ENCODE measurements at places on chromosomes 5 and 9.

- no peak for DNase-seq
Observed at GRCh38 chr9:76586390-76587314, 127.7 kb downstream of the GCNT1 start.

DNA sequence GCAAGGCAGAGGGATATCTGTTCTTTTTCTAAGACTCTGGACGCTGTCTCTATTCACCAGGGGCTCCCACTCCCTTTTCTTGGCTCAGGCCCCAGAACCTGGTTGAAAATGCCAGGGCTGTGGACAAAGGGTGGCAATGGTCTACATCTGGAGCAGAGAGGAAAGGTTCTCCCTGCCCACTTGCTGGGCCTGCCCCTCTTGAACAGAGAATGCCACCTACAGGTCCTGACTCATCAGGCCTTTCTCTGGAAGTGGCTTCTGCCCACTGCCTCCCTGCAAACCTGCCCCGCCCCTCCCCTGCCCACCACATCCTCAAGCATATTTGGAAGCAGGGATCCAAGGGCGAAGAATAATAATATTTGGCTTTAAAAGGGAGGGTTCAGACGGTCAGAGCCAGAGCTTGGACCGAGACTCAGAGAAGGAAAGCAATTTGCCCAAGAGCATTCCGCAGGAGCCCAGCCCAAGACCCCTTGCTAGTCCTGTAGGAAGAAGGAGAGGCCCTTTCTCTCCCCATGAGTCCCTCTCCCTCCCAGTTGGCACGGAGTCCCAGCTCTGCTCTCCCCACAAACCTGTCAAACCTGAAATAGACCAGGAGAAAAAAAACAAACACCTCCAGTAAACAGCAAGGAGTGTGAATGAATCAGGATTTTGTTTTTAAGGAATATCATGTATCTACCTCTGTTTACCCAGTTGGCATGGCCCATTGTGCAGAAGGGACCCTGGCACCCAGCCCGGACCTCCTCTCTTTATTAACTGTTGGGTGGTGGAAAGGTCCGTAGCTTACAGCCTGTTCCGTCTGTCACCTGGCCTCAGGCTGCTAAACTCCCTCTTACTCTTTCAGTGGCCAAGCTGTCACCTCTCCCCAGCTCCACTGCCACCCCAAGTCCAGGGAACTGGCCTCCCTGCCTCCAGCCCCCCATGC is 37.7 kb upstream of the STXBP1 start:
- no peak for DNase-seq

GRCh38 chr9:21395778-21396717 is 10.8 kb upstream of the IFNA2 start:
- peak; percentile 32 for DNase-seq

DNA sequence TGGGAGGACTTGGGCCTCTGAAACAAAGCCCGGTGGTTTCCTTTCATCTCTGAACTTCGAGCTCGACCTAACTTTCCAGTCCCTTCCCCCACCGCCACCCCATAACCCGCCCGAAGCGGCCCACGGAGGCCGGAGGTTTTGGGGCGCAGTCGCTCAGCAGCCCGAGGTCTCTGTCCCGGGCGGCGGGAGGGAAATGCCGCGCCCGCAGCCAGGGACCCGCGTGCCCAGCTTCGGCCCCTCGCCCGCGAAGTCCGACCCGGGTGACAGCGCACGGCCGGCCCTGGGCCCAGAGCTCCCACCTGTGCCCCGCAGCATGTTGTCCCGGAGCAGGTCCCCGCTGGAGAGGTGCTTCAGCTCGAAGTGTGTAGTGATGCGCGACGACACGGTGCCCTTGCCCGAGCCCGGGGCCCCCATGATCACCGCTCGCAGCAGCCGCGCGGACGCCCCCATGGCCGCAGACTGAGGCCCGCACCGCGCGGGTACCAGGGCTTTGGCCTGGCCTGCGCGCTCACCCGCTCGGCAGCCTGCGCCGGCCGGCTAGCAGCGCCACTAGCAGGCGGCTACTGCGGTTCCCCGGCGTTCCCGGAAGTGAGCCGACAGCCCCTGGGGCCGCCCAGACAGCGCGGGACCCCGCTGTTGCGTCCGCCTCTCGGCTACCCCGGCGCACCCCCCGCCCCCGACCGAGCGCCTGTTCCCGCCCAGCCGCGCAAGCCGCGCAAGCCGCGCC is at the start of gene AK3:
TSS of gene AK3 (minus strand) at position 565 of the 727 bp plus-strand sequence. CDS start at position 450, 115 bp downstream.
- peak; percentile 82 for DNase-seq

GRCh38 chr9:4424891-4425290 is 65.4 kb upstream of the SLC1A1 start:
- DNase-seq: no peak

DNA sequence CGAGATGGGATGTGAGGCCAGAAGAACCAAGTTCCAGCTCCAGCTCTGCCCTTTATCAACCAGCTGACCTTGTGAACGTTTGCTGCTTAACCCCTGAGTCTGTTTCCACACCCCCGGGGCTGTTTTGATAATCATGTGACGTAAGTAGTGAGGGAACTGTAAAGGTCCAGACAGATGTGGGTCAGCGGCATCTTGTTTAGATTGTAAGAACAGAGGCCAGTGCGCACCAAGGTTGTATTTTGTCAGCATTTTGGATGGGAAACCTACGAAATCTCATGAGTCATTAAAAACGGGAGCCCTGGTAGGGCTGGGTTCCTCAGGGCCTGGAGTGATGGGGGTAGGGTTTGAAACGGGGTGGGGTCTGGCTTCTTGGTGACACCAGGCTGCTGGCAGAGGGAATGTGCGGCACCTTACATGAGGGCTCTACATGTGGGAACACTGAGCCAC is 13.8 kb upstream of the COL15A1 start:
- DNase-seq: no peak

- DNase-seq: no peak
Observed at GRCh38 chr9:132673355-132673754, 3.1 kb downstream of the GTF3C4 start.

- no peak for DNase-seq
Observed at GRCh38 chr5:78805474-78806124, 157.0 kb upstream of the LHFPL2 start.

DNA sequence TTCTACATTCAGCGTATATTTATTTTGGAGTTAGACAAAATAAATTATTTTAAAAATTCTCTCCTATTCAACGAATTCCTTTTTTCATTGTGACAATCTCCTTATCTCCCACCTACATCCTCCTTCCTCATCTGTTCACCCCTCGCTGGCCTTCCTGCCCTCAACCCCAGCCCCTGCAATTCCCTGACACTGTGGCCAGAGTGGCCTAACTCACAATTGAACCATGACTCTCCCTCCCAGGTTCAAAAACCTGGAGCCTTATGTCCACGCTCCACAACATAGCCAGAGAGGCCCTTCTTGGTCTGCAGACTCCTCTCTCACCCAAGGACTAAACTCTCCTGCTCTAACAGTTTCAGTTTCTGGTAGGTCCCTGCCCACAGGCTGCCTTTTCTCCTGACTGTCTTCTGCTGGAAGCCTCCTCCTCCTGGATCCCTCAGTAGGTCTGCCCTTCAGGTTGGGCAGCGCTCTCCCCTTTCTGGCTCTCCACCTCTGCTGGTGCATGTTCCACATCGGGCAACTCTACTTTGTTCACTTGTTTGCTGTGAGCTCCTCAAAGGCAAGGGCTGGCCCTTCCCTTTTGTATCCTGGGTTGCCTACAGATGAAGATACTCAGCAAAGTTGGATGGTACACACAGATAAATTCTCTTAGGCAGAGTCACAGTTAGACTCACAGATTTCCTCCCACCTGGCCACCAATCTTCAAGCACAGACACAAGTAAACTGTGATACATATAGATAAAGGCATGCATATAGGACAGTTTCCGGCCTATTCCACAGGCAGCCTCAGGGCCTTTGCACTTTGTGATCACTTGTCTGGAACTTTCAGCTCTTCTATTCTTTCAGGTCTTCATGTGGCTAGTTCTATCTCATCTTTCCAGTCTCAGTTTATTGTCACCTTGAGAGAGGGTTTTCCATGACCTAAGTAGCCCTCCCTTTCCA is 19.8 kb upstream of the MYORG start:
- DNase-seq: no peak

- no peak for DNase-seq
Observed at GRCh38 chr5:104095527-104095926, 532.9 kb upstream of the NUDT12 start.

DNA sequence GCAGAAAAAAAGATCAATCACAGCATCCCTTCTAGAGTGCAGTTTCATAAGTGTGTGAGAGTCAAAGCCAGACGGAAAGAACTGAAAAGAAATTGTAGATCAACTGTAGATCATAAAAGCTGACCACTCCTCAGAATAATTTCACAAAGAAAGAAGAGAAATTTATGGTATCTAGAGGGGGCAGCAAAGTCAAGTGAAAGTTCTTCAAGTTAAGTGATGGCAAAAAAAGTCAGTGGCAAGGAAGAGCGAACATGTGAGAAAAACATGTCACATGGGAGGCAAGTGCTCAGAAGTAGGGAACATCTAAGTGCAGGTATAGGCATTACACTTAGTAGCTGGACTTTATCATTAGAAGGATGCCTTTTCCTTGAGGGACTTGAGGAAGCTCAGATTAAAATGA is 245.1 kb upstream of the ISL1 start:
- DNase-seq: no peak

- no peak for DNase-seq
Observed at GRCh38 chr5:132909702-132910101, 36.2 kb downstream of the LEAP2 start.

DNA sequence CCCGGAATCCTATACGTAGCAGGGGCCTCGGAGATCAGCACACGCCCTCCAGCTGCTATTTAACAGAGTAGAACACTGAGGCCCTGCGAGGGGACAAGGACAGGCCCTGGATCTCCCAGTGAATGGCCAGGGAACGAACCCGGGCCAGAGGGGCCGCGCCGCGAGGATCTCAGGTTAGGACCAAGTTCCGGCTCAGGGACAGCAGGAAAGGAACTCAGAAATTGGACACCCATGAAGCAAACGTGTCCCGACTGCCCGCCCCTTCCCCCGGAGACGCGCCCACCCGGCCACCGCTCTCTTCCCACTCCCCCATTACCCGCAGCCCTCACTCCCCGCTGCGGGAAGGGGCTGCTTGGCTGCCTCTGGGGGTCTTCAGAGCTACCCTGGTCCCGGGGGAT is 1.0 kb upstream of the FOXE1 start:
- DNase-seq: no peak

DNA sequence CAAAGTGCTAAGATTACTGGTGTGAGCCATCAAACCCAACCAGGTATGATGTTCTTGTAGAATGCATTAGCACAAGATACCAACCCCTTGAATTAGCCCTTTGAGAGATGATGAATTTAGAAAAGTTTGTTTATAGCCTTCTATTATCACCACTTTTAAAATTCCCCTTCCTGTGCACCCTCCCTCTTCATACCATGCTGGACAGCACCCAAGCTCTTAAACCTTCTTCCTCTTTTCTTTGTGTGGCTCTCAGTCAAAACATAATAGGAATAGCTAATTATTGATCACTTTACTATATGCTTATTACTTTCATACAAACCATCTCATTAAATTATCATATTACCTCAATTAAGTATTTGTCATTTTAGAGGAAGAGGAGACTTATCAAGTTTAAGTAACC is 87.6 kb upstream of the TMED7 start:
- DNase-seq: no peak

GRCh38 chr5:132407970-132408369 is 38.5 kb downstream of the SLC22A5 start:
- DNase-seq: no peak

DNA sequence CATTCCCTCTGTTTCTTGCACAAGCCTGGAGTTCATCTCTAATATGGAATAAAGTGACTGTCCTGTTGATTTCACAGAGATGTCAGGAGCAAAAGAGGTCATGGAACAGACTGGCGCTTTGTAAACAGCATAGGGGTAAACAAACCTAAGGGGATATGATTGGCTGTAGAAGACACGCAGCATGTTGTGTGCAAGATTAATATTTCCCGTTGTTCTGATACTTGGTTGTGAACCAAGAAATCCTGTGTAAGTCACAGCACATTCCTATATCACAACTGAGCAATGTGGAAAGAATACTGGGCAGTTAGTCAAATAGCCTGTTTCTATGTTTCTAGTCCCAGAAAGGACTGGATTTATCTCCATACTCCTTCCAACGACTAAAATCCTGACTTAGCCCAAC is 3.2 kb downstream of the ADAMTS12 start:
- no peak for DNase-seq

DNA sequence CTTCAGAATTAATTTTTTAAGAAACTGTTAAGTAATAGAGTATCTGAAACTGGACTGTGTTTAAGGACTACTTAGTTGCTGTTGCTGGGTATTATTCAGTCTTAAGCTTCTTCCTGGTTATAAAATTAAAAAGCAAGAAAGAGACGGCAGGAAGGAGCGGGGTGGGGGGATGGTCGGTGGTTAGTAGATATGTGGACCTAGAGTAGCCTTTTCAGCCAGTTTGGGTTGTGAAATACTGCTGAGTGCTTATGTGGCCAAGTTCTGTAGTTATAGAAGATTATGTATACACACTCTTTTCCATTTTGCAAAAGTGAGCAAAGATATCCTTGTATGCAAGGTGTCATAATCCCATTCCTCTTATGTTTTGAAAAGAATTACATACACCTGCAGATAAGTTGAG is 28.5 kb downstream of the TRIO start:
- DNase-seq: no peak

DNA sequence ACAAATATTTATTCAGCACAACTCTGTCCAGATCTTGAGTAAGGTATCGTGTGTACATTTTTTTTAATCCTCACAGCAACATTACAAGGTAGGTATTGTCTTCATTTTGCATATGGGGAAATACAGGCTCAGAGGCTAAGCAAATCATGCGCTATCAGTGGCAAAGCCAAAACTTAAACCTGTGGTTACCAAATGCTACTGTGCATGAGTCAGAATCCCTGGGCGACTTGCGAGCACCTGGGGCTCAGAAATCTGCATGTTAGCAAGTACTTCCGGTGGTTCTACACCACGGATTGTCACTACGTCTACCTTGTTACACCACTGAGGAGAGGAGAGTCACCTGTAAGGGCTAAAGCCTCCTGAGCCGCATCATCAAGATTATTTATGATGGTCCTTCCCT is 21.3 kb downstream of the C5orf58 start:
- peak; percentile 81 for DNase-seq

DNA sequence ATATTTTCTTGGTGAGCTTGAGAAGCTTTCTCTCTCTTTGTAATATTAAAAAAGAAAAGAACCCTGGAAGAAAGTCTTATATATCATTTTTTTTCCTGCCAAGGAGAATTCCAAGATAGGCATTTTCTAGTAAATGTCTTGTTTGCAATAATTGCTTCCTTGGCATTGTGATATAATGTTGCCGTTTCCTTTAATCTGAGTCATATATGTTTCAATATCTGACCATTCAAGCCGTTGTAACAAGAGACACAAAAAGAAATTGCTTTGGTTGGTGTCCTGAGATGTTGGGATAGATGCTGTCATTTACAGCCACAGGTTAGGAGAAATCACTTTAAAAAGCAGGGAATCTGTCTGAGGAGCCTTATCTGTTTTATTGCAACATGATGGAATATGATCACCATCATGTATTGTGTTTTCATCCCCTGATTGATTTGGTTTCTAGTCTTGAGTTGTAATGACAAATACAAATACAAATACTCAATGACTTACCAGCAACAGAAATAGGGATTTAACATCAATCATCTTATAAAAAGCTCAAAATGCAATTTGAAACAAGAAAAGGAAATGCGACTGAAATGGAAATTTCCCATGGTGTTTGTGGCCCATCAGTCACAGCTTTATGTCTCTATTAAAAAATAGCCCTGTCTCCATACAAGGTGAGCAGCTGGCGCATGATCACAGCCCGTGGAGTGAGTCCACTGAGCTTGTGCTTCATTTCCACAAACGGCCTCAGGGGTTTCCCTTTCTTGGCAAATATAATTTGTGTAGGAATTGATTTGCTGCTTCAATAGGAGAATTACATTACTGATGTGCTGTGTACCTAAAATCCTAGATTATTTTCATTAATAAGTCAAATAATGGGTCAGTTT is 250.1 kb upstream of the TRPC7 start:
- DNase-seq: no peak
